ENCODE measurements at places on chromosomes 5 and 9.

DNA sequence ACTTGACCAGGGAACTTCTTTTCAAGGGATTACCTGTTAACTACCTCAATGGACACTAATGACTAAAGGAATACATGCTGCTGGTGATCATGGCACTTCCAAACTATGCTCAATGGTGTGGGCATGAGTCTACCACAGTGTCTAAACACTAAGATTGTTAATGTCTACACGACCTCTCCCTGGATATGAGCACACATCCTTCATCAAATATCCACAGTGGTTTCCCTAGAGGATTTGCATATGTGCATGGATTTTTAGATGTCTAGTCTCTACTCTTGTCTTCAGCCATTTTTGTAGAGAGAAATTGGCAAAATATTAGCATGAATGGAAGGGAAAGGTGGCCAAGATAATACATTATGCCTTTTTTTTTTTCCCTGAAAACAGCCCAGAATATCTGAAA, 113.3 kb upstream of the CCDC152 start:
- no peak for DNase-seq

DNA sequence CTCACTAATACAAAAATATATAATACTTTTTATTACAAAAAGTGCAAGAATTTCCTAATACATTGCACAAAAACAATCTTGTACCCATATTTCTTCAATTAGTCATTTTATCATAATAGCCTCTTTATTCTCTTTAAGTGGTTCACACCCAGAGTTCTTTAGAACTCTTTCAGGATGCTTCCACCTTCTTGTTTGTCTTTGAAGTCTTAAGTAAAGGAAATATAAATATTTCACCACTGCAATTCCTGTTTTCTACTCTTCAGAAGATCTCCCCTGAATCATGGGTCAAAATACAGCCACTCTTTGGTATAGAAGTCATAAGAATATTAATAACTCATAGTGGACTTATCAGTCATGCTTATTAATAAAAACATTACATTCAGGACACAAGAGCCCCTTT, 293.0 kb downstream of the ATPSCKMT start:
- no peak for DNase-seq

DNA sequence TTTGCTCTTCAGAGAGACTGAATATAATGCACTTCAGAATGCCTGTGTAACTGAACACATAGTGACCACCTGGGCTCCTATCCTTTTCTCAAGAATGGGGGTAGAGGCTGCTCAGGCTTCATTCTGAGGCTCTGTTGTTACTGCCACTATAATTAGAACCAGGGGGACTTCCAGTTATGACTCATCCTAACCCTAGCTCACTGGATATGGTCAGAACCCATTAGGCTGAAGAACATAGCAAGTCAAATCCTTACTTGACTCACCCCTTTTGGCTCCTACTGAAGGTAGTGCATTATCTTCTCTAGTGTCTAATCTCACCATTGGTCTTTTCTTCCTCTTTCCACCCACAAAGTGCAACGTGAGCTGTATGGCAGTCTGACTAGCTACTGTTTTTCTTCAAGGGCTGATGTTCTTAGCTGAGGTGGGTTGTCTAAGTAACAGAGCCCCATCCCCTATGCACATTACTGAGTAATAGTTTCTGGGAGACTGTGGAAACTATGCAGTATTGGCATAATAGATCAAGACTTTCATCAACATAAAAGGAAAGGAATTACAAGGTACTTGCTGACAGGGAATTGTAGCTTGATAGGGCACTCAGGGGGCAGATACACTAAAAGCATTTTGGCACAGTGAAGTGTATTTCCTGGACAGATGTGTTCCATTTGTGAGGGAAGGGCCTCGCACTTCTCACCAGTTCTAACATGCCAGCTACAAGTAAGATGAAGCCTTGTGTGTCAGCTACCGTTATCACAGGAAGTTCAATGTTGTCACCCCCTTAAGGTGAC, 431.0 kb upstream of the MEF2C start:
- DNase-seq = peak; percentile 17

DNA sequence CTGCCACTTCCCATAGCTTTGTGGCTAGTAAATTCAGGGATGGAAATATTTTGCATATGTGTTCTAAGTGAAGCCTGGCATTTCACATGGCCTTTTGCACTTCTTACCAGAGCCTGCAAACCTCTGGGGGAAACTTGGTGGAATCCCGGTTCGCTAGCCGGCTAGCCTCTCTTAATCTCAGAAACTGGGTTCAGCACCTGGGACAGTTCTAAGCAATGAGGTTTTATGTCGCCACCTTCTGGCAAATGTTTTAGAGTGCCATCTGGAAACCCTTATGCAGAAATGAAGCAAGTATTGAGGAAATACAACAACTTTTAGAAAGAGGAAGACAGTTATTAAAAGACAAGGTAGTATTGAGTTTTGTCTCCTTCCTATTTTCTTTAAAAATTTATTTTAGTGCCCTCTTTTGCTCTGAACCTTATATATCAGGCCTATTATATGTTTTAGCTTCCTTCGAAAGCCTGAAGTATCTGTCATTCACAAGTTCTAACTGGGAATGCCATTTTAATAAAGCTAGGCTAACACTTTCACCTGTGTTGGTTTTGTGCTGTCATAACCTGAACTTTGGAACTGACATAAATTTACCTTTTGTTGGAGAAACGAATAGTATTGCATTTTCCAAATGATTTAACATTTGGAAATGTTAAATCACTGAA, 963 bp upstream of the HTR1A start:
- peak; percentile 5 for DNase-seq

DNA sequence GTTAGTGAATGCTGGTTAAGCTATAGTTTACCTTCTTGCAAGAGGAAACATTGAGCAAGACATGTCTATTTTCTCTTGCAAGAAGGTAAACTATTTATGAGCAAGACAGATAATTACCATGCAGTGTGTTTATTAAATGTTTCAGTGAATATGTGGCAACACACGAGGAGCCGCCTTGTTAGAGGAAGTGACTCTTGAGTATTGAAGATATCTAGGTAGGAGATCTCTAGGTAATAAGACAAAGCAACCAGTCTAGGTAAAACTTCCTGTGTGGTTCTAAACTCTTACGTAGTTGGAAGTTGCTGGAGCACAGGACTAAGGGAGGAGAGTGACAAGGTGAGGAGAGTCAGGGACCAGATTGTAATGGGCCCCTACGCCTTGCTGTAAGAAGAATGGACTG, 16.8 kb downstream of the SKP2 start:
- DNase-seq = no peak

GRCh38 chr5:168961681-168962080, 339.3 kb downstream of the SLIT3 start:
- DNase-seq = no peak

- DNase-seq = no peak
These were observed 880 bp upstream of the CCNG1 start for GRCh38 chr5:163436515-163436914.

- DNase-seq = no peak
These were observed 260.0 kb downstream of the AUH start for GRCh38 chr9:91101611-91102168.

- DNase-seq = peak; percentile 26
These were observed 72.8 kb upstream of the EFNA5 start for GRCh38 chr5:107743373-107744000.

GRCh38 chr5:69184621-69185020, 4.8 kb upstream of the CENPH start:
- DNase-seq = no peak

DNA sequence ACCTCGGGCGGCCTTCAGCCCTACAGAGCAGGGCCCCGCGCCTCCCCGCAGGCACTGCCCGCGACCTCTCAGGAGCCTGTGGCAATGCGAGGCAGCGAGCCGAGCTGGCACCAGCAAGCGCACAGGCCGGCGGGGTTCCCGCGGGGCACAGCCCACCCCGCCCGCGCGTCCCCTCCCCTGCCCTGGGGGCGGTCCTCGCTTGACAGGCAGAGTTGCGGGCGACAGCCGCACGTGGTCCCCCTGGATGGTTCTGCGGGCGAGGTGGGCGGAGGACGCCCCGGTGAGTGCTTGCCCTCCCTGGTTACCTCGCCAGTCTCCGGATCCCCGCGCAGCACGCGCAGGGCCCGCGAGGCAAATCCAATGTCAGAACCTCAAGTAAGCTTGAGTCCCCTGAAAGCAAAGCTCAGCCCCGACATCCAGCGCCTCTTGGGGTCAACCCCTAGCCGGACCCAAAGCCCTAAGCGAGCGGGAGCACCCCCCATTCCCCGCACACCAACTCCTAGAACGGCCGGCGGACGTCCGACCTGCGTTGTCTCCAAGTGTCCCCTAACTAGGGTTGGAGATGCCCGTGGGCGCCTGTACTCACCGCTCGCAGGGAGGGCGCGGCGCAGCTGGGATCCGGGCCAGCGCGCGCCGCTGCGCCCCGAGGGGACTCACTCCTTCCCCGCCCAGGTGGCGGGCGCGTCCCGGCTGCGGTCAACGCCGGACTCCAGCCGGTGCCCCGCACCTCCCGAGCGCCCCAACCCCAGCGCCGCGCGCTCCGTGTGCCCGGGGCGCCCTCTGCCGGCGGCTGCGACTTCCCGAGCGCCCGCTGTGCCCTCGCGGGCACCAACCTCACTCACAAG, at the start of gene DRD1:
DRD1 (minus strand) TSS at position 123 of the 845 bp plus-strand sequence. CDS start 1,083 bp downstream, outside the sequence.
- no peak for DNase-seq

DNA sequence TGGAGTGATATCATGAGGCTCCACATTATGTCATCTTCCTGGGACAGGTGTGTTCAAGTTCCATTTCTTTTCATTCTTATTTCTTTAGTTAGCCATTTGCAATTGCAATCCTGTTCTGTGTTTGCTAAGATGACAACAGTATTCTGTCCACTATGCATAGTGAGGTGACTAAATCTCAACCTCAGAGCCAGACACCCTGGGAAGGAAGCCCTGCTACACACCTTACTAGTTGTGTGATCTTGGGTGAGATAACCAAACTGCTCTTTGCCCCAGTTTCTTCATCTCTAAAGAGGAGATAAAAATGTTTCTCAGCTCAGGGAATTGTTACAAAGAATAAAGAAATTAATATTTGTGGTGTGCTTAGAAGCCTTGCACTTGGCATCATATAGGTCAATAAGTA, 215.1 kb upstream of the RPS23 start:
- DNase-seq = no peak

DNA sequence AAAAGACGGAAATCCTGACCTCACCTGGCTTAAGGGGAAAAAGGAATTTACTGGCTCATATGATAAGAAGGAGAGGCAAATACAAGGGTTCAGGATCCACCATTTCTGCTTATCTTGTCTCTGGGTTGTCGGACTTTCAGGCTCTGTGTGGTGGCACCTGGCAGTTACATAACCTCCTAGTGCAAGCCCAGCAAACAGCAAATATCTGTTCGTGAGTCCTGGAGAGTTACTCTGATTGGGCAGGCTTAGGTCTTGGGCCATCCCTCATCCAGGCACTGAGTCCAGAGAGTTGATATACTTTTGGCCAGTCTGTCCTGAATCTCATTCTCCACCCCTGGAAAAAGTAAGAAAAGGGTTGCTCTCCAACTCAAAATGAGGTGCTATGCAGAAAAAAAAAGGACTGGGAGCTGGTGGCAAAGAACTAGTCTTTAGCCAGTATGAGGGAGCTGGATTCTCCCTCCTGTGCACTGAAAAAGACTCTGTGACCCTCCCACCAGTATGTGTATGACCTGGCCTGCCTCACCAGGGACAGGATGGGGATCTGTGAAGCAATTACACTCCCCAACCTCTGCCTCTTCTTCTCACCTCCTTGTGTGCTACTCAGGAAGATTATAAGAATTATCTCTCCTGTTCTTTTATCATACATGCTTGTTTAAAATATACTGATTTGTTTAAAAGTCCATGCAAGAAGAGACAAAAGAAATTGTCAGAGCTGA, 282.9 kb downstream of the ARHGAP26 start:
- no peak for DNase-seq
